ENCODE measurements at places on chromosomes 12 and 14.

DNA sequence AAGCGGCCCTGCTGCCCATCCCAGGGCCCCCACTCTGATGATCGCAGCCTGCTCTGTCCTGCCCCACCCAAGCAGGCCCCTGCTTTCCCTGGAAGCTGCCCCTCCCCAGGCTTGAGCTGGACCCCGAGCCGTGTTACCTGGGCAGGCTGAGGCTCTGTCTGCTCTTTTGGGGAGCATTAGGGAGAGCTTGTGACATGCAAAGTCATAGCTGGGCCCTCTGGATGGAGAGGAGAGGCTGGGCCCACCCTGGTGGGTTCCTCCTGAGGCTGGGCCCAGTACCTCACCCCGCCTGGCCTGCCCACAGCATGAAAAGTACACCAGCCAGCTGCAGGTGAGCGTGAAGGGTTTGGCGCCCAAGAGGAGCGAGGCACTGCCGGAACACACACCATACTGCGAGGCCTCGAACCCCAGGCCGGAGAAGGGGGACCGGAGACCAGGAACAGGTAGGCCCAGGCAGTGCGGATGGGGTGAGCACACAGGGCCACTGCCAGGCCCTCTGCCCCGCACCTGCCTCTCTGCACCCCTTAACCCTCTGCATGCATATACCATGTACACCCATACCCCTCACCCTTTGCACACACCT, 15.0 kb downstream of the CEP170B start:
- no peak for DNase-seq

DNA sequence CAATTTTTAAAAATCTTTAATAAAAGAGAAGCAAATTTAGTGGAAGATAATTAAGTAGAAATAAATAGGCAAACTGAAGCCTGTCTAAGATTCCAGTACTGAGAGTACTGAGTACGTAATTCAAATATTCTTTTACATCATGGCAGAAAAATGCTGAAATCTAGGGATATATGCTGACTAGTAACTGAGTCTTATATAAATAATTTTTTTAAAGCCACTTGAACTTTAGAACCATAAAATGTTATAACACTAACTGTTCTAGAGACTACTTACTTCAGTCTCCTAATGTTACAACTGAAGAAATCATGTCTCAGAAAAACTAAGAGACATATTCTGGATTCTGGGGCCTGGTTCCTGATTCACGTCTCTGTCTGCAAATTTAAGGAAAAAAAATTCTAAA, 230.6 kb upstream of the PLEKHG7 start:
- no peak for DNase-seq

- no peak for DNase-seq
Observed at GRCh38 chr14:51806026-51807023, 54.1 kb upstream of the GNG2 start.

GRCh38 chr14:90523961-90524875, 127.4 kb downstream of the CALM1 start:
- no peak for DNase-seq

DNA sequence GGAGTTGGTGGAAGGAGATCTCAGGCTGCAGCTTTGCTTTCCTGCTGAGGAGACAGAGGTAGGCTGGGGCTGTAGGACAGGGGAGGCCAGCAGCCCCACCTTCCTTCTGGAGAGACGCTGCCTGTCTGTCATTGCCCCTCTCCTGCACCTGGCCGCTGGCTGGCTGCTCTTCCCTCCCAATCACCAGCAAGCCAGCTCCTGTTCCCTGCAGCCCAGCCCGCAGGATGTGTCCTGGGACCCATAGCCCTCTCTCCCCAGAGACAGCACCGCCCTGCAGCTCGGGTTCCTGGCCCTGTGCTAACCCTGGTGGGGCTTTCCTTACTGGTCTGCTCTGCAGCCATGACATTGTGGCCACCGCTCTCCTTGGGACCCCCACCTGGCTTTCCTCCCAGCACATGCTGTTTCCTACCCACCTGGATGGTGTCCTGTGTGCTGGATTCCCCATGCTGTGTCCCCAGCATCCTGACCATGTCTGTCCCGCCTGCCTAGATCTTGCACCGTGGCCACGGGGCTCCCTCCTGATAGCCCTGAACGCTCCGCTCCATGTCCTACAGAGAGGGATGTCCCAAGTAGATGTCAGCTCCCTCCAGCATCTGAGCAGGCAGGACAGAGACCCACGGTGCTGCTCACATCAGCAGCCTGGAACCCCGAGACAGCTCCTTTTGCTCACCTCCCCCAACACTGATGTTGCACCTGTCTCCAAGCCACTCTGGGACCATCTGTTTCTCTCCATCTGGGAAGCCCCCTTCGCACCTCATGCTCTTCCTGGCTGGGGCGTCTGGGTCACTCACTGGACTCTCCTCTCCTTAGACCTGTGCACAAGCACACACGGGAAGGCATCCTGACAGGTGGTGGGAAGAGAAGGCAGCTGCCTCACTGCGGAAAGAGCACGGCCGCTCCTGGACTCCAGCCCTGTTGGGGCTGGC, 1.1 kb upstream of the MTA1 start:
- DNase-seq: no peak

GRCh38 chr12:118446247-118446646, 69.9 kb downstream of the SUDS3 start:
- DNase-seq: no peak

DNA sequence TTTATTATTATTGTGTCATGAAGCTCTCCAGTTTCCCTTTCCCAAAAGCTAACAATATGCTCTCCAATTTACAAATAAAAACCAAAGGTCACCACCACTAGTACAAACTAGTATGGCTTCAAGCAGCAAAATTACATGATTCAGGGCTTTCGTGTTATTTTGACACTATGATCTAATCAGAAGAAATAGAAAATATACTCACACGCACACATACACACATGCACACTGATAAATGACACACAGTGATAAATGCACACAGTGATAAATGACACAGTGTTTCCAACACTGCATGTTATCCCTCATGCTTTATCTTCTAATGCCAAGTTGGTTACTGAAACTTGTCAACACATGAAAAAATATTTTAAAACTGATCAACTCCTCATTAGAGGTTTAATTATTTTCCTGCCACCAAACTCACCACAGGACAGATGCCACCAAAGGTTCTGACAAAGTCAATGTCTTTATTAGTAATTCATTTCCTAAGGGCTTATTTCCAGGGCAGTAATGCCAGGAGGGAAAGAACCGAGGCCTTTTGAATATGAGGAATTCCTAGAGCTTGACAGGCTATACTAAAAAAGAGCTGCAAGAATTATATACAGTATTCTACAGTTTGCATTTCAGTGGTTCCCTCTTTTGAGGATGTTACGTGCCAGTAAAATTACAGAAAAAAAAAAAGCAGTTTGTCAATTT, 82.4 kb downstream of the PPP2R5E start:
- DNase-seq: no peak

DNA sequence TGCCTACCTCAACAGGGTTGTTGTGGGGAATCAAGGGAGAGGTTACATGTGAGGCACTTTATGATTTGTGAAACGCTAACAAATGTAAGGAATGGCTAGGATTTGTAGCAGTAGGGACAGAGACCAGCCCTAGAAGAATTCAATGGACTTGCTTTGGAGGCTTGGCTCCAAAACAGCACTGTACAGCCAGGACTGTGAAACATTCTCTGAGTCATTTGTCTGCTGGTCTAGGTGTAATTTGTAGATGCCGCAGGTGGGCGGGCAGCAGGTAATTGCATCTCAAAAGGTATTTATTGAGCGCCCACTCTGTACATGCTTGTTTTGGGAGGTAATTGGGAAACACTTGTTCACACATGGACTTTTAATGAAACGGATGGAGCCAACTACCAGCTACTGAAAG, 11.4 kb downstream of the SLC7A8 start:
- DNase-seq: peak; percentile 57

- no peak for DNase-seq
Observed at GRCh38 chr12:92302041-92302829, 156.6 kb upstream of the BTG1 start.

DNA sequence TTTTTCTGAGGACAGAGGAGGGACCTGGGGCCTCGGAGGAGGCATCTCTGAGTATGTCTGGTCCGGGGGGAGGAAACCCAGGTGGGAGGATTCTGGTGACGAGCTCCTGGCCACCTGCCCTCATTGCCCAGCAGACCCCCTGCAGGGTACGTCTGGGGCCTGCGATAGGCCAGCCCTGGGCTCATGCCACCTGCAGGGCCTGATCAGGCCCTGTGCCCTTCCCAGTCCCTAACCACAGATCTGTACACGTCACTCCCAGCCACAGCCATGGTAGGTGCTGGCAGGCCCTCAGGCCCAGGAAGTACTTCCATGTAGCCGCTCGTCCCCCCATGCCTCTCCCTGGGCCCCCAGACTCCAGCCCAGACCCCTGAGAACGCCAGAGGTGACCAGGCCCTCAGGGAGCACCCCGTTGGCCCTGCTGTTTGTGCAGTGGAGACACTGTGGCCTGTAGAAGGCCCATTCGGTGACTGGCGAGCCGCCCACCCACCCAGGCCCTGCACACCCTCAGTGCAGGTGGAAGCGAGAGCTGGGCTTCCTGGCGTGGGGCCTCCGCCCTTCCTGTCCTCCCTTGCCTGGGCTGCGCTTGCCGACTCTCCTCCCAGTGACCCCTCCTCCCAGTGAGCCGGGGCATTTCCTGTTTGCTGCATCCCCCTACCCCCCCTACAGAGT, 5.7 kb downstream of the INF2 start:
- DNase-seq: no peak

GRCh38 chr12:71455028-71455737, 15.6 kb downstream of the LGR5 start:
- no peak for DNase-seq

All from foreskin keratinocyte (primary cell).